ENCODE measurements at places on chromosomes 12 and 14. TPM values are rescaled to one million over a fixed set of nuclear protein-coding genes. Genes with fewer than 3 reads are reported as not detected.

The SDR9C7 gene
- 0.28 TPM for total RNA-seq

The COCH gene
- total RNA-seq: 0.47 TPM

DNA sequence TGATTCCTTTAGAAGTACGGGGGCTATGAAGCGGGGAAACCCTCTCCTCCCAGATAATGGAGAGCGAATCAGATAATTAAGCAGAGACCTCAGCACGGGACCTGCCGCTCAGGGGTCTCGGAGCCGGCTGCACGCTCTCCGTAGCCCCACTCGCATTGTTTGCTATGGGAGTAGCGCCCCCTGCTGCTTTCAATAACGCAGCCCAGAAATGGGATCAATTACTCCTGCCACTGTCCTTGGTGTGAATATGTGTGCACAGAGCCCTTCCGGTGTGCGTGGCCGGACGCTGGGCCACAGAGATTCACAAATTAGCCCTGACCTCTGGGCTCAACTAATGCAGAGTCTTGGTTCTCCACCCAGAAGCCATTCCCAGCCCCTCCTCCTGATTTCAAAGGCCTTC, 76.4 kb upstream of the TMEM132C start:
- no peak for DNase-seq

- no peak for DNase-seq
Measured at GRCh38 chr12:16785524-16785923, 179.6 kb upstream of the LMO3 start.

DNA sequence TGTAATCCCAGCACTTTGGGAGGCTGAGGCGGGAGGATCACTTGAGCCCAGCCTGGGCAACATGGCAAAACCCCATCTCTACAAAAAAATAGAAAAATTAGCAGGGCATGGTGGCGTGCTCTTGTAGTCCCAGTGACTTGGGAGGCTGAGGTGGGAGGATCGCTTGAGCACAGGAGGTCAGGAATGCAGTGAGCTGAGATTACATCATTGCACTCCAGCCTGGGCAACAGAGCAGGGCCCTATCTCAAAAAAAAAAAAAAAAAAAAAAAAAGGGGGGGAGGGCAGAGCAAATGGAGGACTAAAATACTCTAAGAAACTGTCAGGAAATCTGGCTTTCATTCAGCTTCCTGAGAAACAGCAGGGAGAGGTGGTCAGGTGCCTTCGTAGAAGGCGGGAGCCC, 31.7 kb upstream of the TSPAN9 start:
- no peak for DNase-seq

DNA sequence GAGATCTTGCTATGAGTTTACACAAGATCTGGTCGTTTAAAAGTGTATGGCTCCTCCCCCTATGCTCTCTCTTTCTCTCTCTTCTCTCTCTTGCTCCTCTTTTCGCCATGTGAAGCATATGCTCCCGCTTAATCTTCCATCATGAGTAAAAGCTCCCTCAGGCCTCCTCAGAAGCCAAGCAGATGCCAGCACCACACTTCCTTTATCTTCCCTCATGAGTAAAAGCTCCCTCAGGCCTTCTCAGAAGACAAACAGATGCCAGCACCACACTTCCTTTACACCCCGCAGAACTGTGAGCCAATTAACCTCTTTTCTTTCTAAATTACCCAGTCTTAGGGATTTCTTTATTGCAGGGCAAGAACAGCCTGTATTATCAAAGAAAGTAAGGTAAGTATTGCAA, 152.4 kb downstream of the SEC23A start:
- no peak for DNase-seq

- DNase-seq: no peak
Measured at GRCh38 chr12:93167331-93167730, 210.4 kb upstream of the NUDT4 start.

DNA sequence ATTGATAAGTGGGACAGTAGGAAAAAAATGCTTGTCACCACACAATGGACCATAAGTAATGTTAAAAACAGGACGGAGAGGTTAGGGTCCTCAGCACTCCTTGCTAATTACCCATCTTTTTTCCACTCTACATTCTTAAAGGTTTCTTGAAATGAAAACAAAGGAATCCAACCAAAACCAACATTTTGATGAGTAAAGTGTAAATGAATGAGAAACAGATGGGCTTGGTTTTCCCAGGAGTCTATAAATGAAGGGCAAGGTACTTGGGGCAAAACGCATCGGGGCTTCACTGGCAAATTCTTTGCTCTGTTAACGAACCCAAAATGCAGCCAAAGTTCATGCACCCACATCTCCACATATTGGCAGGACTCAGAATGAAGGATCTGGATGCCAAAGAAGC, 129.2 kb upstream of the BMP4 start:
- no peak for DNase-seq

All from right atrium auricular region (tissue), 2 donors.